ENCODE measurements at places on chromosomes 3 and 15.
A peak's percentile ranks its signal among the peaks of the same experiment; 100 is the strongest.

- DNase-seq = peak; percentile 43
Measured at GRCh38 chr3:4722103-4722502, 229.0 kb downstream of the ITPR1 start.

DNA sequence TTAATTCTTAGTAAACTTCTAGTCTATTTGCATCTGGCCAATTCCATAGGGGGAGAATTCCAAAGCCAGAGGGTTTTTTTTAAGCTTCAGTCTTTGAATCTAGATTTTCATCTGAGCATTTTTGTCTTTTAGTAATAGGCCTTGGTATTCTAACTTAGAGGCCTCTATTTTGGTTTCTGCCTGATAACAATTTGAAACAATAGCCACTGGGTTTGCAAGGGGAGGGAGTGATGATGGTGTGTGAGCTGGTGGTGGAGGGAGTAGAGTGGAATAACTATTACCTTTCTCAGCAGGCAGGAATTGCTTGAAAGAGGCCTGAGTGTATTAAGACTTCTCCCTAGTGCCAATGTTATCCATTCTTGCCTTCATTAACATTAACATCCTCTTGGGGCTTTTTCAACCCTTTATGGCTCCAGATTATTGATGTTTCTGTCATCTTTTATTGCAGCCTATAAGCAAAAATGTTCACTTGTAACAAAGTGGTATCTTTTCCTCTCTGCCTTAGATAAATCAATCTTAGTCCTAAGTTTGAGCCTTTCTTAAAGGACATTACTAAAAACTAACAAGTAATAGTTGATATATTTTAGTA is 26.5 kb upstream of the TCF12 start:
- DNase-seq = no peak

DNA sequence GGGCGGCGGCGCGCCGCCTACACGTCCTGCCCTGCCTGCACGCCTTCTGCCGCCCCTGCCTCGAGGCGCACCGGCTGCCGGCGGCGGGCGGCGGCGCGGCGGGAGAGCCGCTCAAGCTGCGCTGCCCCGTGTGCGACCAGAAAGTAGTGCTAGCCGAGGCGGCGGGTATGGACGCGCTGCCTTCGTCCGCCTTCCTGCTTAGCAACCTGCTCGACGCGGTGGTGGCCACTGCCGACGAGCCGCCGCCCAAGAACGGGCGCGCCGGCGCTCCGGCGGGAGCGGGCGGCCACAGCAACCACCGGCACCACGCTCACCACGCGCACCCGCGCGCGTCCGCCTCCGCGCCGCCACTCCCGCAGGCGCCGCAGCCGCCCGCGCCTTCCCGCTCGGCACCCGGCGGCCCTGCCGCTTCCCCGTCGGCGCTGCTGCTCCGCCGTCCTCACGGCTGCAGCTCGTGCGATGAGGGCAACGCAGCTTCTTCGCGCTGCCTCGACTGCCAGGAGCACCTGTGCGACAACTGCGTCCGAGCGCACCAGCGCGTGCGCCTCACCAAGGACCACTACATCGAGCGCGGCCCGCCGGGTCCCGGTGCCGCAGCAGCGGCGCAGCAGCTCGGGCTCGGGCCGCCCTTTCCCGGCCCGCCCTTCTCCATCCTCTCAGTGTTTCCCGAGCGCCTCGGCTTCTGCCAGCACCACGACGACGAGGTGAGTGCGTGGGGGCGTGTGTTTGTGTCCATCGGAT is 602 bp downstream of the TRIM71 start:
- peak; percentile 53 for DNase-seq

DNA sequence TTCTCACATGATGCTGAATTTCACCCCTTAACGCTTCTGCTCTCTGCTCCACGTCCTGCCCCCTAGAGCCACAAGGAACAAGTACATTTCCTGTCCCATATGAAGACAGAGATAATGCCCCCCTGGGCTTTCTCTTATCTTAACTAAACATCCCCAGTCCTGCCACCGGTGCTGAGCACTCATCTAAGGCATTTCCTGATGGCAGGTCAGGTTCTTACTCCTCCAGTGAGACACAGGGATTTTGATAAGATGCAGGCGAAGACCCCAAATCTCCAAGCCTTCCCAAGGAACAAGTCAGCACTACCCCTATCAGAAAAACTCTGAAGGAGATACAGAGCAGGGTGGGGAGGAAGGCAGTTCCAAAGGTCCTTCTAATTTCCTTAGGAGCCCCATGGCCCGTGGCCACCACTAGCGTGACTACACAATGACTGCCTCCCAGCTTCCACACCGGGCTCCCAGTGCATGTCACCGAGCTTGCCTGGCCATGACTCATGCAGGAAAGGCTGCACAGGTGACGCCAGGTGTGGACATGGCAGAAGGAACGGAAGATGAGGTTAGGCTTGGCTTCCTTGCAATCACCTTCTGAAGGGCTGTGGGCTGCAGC is 152.9 kb downstream of the XXYLT1 start:
- no peak for DNase-seq

- DNase-seq = no peak
Measured at GRCh38 chr15:86870846-86871245, 791.2 kb downstream of the AGBL1 start.

DNA sequence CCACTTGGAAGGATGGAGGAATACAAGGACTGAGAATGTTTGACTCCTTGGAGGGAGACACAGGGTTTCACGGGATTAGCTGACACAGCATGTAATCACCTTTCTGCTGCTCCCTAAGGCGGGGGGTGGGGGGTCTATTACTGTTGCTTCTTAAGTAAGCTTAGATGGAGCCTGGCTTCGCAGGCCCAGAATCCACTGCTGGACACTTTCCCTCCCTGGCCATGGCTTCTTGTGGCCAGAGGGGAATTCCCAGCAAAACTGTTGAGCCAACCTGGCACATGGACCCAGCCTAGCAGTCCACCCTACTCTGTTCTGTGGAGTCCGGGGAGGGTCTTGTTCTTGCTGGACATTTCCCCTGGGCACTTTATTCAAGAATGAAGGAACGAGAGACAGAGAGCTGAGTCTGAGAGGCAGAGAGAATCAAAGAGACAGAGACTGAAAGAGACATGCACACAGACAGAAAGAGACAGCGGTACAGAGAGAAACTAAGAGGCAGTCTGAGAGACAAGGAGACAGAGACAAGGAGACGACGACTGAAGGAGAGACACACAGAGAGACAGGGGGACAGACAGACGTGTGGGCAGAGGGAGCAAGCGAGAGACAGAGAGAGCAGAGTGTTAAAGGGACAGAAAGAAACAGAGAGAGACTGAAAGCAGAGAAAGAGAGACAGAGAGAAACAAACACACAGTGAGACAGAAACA is 55.6 kb upstream of the DLG1 start:
- no peak for DNase-seq

DNA sequence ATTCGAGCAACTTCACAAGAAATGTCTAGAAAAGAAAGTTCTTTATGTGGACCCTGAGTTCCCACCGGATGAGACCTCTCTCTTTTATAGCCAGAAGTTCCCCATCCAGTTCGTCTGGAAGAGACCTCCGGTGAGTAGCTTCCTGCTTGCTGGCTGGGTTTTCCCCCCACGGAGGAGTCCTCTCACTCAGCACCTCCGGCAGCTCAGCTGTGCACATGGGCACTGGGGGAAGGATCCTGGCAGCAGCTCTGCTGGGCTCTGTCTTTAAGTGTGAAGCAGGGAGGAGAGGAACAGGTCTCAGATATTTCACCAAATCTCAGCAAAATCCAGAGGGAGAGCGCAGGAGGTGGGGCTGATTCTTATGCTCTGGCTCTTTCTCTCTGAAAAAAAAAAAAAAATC is 684 bp downstream of the CAPN3 start:
- no peak for DNase-seq

- no peak for DNase-seq
Measured at GRCh38 chr3:181637056-181637455, 74.7 kb upstream of the SOX2 start.
